ENCODE measurements at places on chromosomes 7 and 10. TPM values are rescaled to one million over a fixed set of nuclear protein-coding genes. Genes with fewer than 3 reads are reported as not detected.

Gene KCNMA1
- polyA plus RNA-seq: 36.8 TPM

Gene CPA4
- not detected for polyA plus RNA-seq

Gene CNTNAP2
- polyA plus RNA-seq: not detected

Gene PNLIPRP2
- 0.77 TPM for polyA plus RNA-seq

Gene SEMA4G
- polyA plus RNA-seq: 2.1 TPM

All from aorta (tissue), 5 donors.